Naive thymus-derived CD8-positive, alpha-beta T cell (primary cell): ENCODE measurements at places on chromosomes 12 and 14.

- DNase-seq: no peak
Observed at GRCh38 chr14:69261761-69262331, 1.9 kb downstream of the GALNT16 start.

GRCh38 chr14:31118892-31119291, 88.7 kb downstream of the HECTD1 start:
- DNase-seq: no peak

DNA sequence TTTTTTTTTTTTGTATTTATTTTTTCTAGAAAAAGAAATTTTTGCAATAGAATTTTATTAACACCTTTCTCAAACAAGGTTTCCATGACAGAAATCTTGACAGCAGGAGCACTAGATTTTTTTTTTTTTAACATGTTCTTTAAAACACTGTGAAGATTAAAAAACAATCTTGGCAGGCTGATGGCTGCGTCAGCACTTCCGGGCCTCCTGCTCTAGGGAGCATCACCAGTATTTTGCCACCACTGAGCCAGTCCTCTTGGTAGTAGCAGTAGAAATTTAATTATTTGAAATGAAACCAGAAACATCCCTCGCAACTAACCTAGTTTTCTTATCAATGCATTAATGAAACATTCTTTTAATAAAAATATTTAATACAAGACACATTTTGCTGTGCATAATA, 99.6 kb downstream of the APAF1 start:
- no peak for DNase-seq

DNA sequence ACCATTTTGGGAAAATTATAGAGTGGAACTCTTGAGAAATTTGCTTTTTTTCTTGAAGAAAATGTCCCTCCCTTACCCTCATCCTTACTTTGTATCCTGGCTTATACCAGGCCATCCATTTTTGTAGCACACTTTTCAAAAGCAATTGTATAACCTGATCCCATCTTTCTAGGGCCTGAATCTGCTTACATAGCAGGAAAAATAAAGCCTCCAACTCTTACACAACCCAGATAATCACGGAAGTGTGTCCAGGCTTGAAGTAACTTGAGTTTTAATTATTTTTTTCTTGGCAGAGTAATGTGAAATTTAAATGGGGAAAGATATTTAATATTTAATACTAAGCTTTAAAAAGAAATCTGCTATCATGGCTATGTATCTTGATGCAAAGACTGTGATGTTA, 23.0 kb downstream of the SERPINA3 start:
- DNase-seq: no peak

GRCh38 chr14:34222867-34223266, 239.2 kb downstream of the SPTSSA start:
- no peak for DNase-seq

GRCh38 chr12:14554281-14555007, 13.2 kb downstream of the PLBD1 start:
- no peak for DNase-seq

- no peak for DNase-seq
Observed at GRCh38 chr12:109753959-109754358, 40.3 kb downstream of the FAM222A start.

DNA sequence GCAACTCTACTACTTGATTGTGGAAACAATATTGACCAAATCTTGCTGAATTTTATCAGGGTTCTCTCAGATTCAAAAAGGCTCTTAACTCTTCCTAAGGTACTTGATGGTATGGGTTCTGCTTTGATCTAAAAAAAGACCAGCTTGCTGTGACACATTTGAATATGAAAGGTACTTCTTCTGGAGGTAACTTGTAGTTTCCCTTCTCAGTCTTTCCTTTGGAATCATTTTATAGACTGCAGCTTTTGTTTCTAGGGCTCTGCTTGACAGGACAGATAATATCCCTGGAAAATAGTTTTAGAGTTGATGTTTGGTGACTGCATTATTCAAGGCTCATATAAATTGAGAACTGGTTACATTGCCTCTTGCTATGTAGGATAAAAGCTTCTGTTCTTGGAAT, 251.9 kb downstream of the FUT8 start:
- no peak for DNase-seq

GRCh38 chr12:6914947-6915788, 788 bp downstream of the ENO2 start:
- DNase-seq: no peak
